Adipocyte (in vitro differentiated cells): ENCODE measurements at places on chromosomes 2 and 18.

GRCh38 chr2:157441072-157441454 lies 2.8 kb downstream of the CYTIP start:
- no peak for DNase-seq

GRCh38 chr2:57987835-57988573 lies 58.6 kb upstream of the VRK2 start:
- no peak for DNase-seq

- no peak for DNase-seq
Observed at GRCh38 chr2:64434039-64434657, 19.8 kb upstream of the LGALSL start.

- DNase-seq = peak; percentile 19
Observed at GRCh38 chr2:105919826-105920225, 175.1 kb downstream of the NCK2 start.

- DNase-seq = peak; percentile 17
Observed at GRCh38 chr18:11309172-11309571, 159.8 kb upstream of the PIEZO2 start.

DNA sequence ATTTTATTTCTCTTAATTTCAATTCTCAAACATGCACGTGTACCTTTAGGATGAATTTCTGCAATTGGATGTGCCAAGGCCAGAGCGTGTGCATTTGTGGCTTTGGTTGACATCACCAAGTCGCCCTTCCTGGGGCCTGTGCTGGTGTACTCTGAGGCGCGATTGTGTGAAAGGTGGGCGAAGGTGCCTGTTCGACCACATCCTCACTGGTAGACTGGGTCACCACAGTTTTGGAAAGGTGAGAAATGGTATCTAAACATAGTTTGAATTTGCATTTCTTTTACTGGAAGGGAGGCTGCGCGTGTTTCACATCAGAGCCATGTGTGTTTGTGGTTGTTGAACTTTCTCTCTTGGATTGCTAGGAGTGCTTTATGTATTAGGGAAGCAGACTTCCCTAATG lies 89.8 kb downstream of the LDLRAD4 start:
- DNase-seq = no peak

- no peak for DNase-seq
Observed at GRCh38 chr2:201925056-201925455, 108.6 kb upstream of the FZD7 start.

GRCh38 chr2:120316528-120317179 lies 29.3 kb upstream of the INHBB start:
- DNase-seq = no peak

GRCh38 chr18:36757991-36758390 lies 70.8 kb downstream of the TPGS2 start:
- DNase-seq = no peak

DNA sequence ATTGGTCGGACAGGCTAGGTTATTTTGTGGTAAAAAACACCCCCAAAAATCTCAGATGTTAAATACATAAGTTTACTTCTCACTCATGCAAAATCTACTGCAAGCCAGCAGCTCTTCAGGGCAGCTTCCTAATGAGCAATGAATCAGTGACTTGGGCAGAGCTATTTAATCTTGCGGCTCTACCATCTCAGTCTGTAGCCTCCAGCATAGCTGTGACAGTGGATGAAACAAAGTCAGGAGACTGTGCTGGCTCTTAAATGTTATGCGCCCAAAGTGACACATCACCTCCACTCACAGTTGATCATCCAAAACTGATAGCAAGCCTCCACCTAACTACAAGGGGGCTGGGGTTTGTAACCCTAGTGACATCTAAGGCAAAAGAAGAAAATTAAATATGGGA lies 571.9 kb downstream of the METTL4 start:
- no peak for DNase-seq

DNA sequence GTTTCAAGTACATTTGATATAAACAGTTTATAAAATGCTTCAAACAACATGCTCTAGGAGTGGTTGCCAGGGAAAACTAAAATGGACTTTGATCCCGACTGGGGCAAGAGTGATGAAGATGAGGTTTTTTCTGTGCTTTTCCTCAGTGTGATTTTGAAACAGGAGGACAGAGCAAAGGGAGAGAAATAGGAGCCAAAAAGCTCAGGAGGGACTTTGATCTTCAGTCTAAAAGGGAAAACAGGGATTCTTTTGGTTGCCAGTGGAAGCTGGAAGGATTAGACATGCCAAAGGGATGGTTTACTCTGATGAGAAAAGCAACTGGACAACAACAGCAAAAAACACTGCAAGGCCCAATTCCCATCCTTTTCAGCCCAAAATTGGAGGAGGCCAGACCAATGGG lies 95.5 kb downstream of the LTBP1 start:
- DNase-seq = no peak
